ENCODE measurements at places on chromosomes 4 and X.

GRCh38 chrX:73868916-73869315 is 305.9 kb downstream of the CHIC1 start:
- no peak for DNase-seq

DNA sequence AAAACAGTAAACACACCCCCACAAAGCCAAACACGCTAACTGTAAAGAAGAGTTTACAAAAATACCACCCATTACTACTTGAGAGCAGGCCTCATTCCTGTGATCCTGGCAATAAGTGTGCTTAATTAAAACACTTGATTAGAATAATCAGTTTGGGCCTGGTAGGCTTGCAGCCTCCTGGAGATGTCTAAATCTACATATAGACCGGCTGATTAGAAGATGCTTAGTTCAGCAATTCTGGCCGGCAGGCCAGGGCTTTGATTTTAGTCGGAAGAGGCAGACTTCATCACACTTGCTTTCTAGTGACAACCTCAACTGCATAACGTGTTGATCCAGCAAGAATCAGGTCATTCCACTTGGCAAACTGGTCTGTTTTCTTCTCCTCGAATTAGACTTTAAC is 114.0 kb downstream of the DCTD start:
- DNase-seq = no peak

DNA sequence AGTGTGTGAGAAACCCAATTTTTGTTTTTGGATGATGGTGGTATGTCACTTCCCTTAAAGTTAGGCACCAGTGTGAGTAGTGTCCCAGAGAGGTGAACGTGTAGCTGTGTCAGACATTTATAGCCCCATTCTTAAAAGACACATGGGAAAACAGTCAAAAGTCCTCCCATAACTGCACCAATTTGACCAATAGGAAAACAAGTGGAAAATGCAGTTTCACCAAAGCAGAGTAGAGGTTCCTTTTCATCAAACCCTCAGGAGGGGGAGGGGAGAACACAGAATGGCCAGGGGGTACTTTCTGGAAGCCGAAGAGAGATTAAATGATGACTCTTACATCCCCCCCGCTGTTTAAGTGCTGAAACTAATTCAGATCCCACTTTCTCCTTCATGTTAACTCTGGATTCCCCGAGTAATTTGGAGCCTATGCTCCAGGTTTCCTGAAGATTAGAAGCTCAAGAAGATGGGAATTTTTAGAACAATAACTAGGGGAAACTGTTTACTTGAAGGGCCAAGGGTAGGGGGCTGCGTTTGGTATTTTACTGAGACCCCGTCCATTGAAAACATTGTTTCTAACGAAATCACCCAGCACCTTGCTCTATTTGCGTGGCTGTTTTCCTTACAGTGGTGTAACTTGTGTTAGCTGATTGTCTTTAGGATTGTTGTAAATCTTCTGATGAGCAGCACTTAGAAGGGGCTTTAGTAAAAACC is 2.1 kb upstream of the LEF1 start:
- no peak for DNase-seq

- no peak for DNase-seq
Observed at GRCh38 chr4:161522031-161522430, 641.8 kb downstream of the FSTL5 start.

DNA sequence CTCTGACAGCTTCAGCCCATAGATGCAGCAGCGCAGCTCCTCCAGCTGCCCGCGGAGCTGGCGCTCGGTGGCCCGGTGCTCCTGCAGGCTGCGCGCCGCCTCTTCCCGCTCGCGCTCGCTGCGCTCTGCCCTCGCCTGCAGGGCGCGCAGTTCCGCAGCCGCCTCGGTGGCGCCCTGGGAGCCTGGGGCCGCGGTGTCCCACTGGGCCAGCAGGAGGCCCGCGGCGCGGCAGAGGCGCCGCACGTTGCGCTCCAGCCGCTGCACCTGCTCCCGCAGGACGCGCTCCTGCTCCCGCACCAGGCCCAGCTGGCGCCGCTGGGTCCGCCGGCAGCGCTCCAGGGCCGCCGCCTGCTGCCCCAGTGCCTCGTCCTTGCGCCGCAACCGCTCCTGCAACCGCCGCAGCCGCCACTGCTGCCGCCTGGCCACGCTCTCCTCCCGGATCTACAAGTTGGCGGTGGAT is 10.1 kb downstream of the C4orf50 start:
- DNase-seq = no peak

- no peak for DNase-seq
Observed at GRCh38 chr4:26489101-26489985, 941 bp downstream of the CCKAR start.
